ENCODE measurements at places on chromosomes 1 and 21. TPM values are rescaled to one million over a fixed set of nuclear protein-coding genes. Genes with fewer than 3 reads are reported as not detected.

LCE2A gene
- not detected for total RNA-seq

ODF2L gene
- 86.2 TPM for total RNA-seq

BRDT gene
- not detected for total RNA-seq

WDR77 gene
- 35.7 TPM for total RNA-seq

TMEM52 gene
- 0.65 TPM for total RNA-seq

INSRR gene
- under 0.01 TPM for total RNA-seq

STX12 gene
- 69.4 TPM for total RNA-seq

LRRC41 gene
- total RNA-seq: 167 TPM

DIO1 gene
- not detected for total RNA-seq

TMEM82 gene
- not detected for total RNA-seq

LIN28A gene
- not detected for total RNA-seq

RNF186 gene
- not detected for total RNA-seq

LZIC gene
- 32.8 TPM for total RNA-seq

DENND4B gene
- total RNA-seq: 21.6 TPM

EFNA1 gene
- total RNA-seq: not detected

FAM72D gene
- total RNA-seq: not detected

RBP7 gene
- total RNA-seq: not detected

RGS1 gene
- not detected for total RNA-seq

BEND5 gene
- total RNA-seq: 0.32 TPM

NIBAN1 gene
- 56.3 TPM for total RNA-seq

HAX1 gene
- total RNA-seq: 108 TPM

LAMC2 gene
- 4.7 TPM for total RNA-seq

SLC45A3 gene
- 0.73 TPM for total RNA-seq

FGGY gene
- 26.4 TPM for total RNA-seq

B3GALT6 gene
- 34.9 TPM for total RNA-seq

PCSK9 gene
- 14.8 TPM for total RNA-seq

CDC42BPA gene
- 83.6 TPM for total RNA-seq

TAS1R3 gene
- total RNA-seq: 0.32 TPM

ANKRD35 gene
- 1.2 TPM for total RNA-seq

TCHHL1 gene
- not detected for total RNA-seq

B3GALT2 gene
- total RNA-seq: 8.3 TPM

PRMT6 gene
- total RNA-seq: 17.0 TPM

CRYBG2 gene
- not detected for total RNA-seq

SYCP1 gene
- total RNA-seq: not detected

MXRA8 gene
- total RNA-seq: 684 TPM

PEAR1 gene
- 5.0 TPM for total RNA-seq

FBXO2 gene
- 1.8 TPM for total RNA-seq

MMEL1 gene
- not detected for total RNA-seq

SAMSN1 gene
- not detected for total RNA-seq

PROK1 gene
- total RNA-seq: 0.12 TPM

F5 gene
- not detected for total RNA-seq

TRIM17 gene
- 0.49 TPM for total RNA-seq

GRHL3 gene
- total RNA-seq: not detected

OLIG1 gene
- total RNA-seq: not detected

MROH7 gene
- 0.49 TPM for total RNA-seq

FTCD gene
- not detected for total RNA-seq

S100A8 gene
- not detected for total RNA-seq

SLC9C2 gene
- not detected for total RNA-seq

XPR1 gene
- 17.7 TPM for total RNA-seq

LRRC71 gene
- total RNA-seq: not detected

KRTAP7-1 gene
- total RNA-seq: not detected

HHAT gene
- 8.1 TPM for total RNA-seq

Measured in hair follicle dermal papilla cell (primary cell).